NCI-H345 (cell line): ENCODE measurements at places on chromosomes 5 and 9.

DNA sequence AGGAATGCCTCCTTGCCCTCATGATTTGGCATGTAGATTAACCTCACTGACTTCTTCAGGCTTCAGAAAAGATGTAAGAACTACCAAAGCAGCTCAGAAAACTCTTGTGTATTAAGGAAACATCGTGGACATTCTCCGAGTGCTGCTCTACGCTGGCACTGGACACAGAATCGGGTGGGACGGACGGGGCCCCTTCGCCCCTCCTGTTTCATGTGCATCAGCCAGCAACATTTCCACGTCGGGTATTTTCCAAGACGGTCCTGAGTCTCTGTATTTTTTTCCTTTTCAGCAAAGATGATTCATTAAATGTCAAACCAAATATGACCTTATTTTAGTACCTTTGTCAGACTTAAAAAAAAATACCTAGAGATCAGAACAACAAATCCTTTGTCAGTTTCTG is 583.6 kb downstream of the CCDC171 start:
- no peak for DNase-seq

GRCh38 chr9:85960688-85961093 is 19.7 kb downstream of the NAA35 start:
- peak; percentile 26 for DNase-seq

- peak; percentile 67 for DNase-seq
These were observed 6.6 kb downstream of the GALNT10 start for GRCh38 chr5:154196955-154197652.

GRCh38 chr5:145295236-145295835 is 539.8 kb downstream of the PRELID2 start:
- DNase-seq: no peak

DNA sequence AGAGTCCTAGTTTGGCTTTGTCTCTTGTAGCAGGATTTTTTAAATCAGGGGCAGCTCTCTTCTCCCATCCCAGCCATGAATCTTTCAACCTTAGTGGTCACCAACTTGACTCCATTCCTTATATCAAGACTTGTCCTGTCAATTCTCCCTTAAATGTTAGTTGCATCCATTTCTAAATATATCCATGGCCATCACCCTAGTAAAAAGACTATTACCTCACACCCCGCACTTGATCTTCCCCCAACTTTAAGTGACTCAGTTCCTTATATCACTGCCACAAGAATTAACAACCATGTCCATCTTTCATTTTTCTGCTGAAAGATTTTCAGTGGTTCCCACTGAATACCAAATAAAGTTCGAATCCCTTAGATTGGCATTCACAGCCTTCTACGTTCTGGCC is 67.0 kb downstream of the STX17 start:
- DNase-seq: no peak

- no peak for DNase-seq
These were observed 211.3 kb downstream of the FAM114A2 start for GRCh38 chr5:153827397-153827796.

DNA sequence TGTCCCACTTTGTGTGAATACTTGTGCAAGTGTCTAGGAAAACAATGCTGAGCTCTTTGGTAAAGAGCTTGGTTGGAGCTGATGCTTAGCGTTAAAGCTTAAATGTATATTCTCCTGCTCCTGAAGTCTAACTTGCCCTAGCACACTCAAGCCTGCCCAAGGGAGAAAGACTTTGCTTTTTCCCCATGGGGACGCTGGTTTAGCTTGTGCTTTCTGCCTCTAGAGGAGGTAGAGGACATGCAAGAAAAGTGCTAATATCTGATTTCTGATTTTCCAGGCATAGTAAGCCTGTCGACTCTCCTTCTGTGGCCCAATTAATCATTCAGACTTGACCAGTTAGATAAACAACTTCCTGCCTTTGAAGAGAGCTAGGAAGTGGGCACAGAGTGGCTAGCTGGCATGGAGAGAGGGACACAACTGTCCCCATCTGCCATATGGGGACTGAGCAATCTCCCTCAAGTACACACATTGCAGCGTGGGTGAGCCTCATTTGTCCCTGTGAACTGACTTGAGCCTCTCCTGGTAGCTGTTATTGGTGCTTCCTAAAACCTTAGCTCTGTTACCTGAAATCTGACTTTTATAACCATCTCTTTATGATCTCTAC is 348.4 kb downstream of the BRINP1 start:
- peak; percentile 55 for DNase-seq

DNA sequence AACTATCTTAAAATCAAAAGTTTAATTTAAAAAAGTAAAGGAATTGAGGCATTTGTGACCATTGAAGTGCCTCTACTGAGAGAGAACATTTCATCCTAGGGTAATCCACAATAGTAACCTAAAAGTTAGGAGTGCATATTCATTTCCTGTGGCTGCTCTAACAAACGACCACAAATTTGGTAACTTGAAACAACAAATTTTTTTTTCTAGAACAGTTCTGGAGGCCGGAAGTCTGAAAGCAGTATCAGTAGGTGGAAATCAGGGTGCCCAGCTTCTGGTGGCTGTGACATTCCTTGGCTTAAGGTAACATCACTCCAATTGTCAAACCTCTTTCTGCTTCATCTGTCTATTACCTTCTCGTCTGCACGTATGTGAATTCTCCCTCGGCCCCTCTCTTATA is 67.1 kb upstream of the SSBP2 start:
- DNase-seq: no peak

- no peak for DNase-seq
These were observed 284.6 kb downstream of the ARRDC3 start for GRCh38 chr5:91098541-91098940.
